Fibroblast of gingiva (primary cell): ENCODE measurements at places on chromosomes 12 and 14.

- DNase-seq, result no peak
Measured at GRCh38 chr12:70508178-70508577, 129.1 kb downstream of the PTPRB start.

DNA sequence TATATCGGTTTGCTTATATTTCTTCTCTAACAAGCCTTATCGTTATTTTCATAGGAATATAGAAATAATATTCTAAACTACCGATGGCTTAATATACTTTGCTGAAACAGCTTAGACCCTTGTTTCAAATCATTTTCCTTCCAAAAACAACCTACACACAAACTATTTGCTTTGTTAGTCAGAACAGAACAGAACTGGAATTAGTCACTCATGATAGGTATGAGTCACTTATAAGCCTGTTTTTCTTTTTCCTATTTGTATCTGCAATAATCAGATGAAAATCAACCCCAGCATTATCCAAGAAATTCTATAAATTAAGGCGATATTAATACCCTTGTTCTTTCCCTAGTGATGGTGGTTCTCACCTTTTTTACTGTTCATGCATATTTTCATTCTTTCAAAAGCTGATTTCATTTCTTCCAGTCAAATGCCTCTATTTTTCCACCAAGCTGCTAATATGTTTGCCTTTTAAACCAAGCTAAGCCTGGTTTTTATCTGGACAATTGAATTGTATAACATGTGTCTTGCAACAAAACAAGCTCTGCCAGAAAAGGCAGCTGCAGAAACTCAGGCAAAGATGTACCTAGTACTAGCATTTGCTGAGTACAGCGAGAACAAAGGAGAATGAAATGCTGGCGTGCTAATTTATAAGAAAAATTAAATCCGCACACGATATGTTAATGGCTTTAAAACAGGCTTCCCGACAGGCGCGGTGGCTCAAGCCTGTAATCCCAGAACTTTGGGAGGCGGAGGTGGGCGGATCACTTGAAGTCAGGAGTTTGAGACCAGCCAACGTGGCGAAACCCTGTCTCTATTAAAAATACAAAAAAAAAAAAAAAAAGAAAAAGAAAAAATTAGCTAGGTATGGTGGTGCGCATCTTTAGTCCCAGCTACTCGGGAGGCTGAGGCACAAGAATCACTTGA is 1418.2 kb downstream of the AACS start:
- DNase-seq, result peak; percentile 49

DNA sequence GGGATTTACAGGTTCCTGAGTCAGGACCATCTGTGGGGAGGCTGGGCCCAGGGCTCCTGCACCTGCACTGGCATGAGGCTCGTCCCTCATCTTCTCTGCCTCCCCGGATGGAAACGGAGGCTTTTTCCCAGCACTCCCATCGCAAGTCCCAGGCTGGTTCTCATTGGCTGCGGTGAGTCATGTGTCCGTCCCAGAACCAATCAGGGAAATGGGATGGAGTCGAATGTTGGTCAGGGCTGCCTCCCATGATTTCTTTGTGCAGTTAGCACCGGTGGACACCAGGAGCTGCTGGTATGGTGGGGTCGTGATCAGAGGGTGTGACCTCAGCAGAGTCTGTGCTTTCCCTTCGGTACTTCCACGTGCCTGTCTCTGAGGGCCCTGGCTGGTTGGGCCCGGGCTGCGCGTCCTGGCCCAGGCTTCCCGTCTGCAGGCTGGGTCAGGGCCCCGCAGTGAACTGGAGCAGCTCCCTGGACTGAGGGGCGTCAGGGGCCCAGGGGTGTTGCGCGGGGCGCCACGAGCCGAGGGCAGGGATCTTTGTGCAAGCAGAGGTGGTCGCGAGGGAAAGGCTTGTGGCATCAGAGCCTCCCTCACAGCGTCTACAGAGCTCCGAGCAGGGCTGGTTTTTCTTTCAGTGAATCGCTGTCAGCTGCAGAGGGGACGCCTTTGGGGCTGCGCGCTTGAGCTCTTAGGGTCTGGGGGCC is 168.1 kb downstream of the ADGRD1 start:
- DNase-seq, result no peak

DNA sequence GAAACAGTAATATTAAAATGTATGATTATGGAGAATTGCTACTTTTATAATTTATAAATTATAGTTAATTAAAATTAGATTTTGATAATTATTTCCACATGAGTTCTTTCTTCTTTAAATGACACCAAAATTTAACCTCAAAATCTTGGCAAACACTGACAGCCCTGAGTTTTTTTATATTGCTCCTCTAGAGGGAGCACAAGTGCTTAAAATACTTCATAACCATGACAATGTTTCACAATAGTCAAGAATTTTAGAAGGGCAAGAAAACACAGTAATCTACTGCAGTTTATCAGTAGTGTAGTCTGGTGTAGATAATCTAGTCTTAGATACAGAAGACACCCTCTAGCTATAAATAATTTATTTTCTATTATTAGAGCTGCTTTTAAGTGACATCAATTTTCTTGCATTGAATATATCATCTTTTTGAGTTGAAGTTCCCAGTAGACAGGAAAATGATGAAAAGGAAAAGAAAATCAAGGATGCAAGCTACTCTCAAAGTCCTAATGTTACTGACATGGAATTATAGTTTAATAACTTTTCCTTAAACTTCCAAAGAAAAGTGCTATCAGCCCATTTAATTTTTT is 14.3 kb upstream of the PTGER2 start:
- DNase-seq, result peak; percentile 57

GRCh38 chr14:42299692-42300091 is 693.0 kb downstream of the LRFN5 start:
- peak; percentile 36 for DNase-seq

DNA sequence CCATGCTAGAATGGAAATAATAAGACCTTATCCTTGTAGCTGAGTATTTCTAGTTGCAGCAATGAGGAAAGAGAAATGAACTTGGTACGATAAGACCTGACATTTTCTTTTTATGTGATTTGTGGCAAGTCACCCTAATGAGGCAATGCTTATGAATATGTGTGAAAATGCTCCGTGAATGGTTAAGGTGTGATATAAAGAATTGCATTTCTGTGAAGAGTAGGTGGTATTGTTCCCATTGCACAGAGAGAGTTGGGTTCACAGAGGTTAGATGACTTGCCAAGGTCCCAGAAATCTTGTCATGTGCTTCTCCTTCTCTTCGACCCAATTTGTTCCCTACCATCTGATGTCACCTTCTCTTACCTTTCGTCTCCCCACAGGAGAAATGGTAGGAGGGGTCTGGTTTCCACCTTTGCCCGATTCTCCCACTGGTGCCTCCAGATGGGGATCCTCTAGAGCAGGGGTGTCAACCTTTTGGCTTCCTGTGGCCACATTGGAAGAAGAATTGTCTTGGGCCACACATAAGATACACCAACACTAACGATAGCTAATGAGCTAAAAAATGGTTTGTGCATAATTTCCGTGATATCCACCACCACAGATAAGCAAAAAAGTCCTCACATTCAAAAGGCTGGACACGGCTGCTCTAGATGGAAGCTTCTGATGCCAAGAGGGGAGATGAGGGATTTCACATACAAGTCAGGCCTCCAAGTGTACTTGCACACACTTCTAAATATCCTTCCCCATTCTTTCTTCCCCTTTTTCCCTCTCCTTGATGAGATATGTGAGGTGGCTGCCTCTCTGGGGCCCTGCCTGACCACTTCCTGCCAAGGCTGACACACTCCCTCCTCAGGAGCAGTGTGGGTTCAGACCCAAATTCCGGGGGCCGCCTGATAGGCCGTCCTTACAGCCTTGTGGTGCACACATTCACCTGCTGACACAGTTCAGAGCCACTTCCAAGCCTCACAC is 96.1 kb downstream of the PLXNC1 start:
- no peak for DNase-seq
